Astrocyte (in vitro differentiated cells and primary cell): ENCODE measurements at places on chromosomes 16 and 17. TPM values are rescaled to one million over a fixed set of nuclear protein-coding genes. Genes with fewer than 3 reads are reported as not detected.

GRCh38 chr16:75222271-75222783 lies 3.5 kb downstream of the CTRB1 start:
- H3K27ac ChIP-seq: no peak overlapping the region
- H3K4me3 ChIP-seq: no peak overlapping the region
- DNase-seq: no peak
- H3K27me3 ChIP-seq: no peaks in the 10 kb centered on the region
- H3K4me1 ChIP-seq: no peaks in the 10 kb centered on the region

GRCh38 chr17:58184308-58184985 lies 8.1 kb upstream of the EPX start:
- peaks cover 5% of the 10 kb centered on the region for H3K27me3 ChIP-seq
- no peak overlapping the region for H3K4me3 ChIP-seq
- H3K27ac ChIP-seq: no peak overlapping the region
- H3K4me1 ChIP-seq: peaks cover 8% of the 10 kb centered on the region
- no peaks in the 10 kb centered on the region for H3K36me3 ChIP-seq

DNA sequence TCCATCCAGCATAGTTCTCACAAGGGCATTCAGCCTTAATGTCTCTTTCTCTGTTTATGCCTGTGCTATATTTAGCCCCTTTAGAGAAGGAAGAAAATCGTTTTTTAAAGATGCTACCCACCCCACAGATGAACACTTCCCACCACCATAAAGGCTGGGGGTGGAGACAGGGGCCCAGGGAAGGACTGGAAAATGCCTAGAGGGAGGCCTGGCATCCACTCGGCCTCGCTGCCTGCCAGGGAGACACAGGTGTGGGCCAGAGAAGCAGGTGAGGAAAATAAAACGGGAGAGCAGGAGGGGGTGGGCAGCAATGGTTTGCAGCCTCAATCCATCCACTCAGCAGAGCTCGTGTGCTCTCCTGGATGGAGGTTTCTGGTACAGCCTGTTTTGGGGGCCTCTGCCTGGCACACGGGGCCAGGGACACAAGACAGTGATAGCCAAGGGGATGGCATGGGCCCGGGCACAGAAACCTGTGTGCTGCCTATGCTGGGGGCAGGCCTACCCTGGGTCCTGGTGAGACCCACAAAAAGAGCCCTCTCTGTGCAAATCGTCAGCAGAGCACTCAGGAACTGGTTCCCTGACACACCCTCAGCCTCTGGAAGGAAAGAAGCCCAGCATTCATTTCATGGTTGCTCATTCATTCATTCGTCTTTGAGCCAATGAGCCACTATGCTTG lies 121.4 kb downstream of the C16orf78 start:
- H3K4me3 ChIP-seq: no peak overlapping the region
- DNase-seq: no peak
- H3K27me3 ChIP-seq: no peaks in the 10 kb centered on the region
- H3K36me3 ChIP-seq: no peaks in the 10 kb centered on the region
- H3K27ac ChIP-seq: no peak overlapping the region

DNA sequence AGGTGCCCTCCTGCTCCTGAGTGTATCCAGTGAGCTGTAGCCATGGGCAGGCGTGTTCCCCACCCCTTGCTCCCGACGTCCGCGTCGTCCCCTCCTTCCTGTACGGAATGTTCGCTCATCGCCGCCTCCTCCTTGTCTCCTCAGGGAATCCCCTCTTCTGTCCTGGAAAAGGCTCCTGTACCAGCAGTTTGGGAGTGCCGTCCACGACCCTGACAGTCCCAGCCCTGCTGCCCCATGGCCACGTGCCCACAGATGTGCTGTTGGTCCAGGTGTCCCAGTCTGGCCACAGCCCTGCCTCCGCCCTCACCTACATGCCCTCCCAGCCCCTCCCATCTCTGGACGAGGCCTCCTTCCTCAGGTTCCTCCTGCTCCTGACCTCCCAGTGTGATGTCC lies 30.2 kb downstream of the OR1D5 start:
- no peaks in the 10 kb centered on the region for H3K36me3 ChIP-seq
- H3K27me3 ChIP-seq: peaks cover 3% of the 10 kb centered on the region
- H3K27ac ChIP-seq: no peak overlapping the region
- DNase-seq: no peak

- H3K4me3 ChIP-seq: no peak overlapping the region
- H3K27ac ChIP-seq: peak overlapping the region; percentile 7
- no peaks in the 10 kb centered on the region for H3K36me3 ChIP-seq
Observed at GRCh38 chr16:51557670-51558069, 406.6 kb upstream of the SALL1 start.

GRCh38 chr17:72031219-72031884 lies 89.5 kb upstream of the SOX9 start:
- no peaks in the 10 kb centered on the region for H3K27me3 ChIP-seq
- H3K36me3 ChIP-seq: no peaks in the 10 kb centered on the region
- peaks cover 4% of the 10 kb centered on the region for H3K4me1 ChIP-seq
- DNase-seq: no peak

- peak; percentile 32 for DNase-seq
- H3K27ac ChIP-seq: no peak overlapping the region
- H3K4me1 ChIP-seq: peaks cover 19% of the 10 kb centered on the region
- peaks cover under 1% of the 10 kb centered on the region for H3K36me3 ChIP-seq
Observed at GRCh38 chr16:20849589-20850390, 43.5 kb downstream of the REXO5 start.

DNA sequence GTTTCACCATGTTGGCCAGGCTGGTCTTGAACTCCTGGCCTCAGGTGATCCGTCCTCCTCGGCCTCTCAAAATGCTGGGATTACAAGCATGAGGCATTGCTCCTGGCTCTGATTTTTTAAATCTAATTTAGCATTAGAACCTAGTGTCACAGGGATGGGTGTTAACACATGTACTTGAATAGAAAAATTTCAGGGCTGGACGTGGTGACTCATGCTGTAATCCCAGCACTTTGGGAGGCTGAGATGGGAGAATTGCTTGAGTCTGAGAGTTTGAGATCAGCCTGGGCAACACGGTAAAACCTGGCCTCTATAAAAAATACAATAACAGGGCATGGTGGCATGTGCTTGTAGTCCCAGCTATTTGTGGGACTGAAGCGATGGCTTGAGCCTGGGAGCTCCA lies 6.0 kb upstream of the RNF135 start:
- H3K27ac ChIP-seq: no peak overlapping the region
- DNase-seq: no peak
- H3K4me3 ChIP-seq: no peak overlapping the region
- H3K36me3 ChIP-seq: no peaks in the 10 kb centered on the region

DNA sequence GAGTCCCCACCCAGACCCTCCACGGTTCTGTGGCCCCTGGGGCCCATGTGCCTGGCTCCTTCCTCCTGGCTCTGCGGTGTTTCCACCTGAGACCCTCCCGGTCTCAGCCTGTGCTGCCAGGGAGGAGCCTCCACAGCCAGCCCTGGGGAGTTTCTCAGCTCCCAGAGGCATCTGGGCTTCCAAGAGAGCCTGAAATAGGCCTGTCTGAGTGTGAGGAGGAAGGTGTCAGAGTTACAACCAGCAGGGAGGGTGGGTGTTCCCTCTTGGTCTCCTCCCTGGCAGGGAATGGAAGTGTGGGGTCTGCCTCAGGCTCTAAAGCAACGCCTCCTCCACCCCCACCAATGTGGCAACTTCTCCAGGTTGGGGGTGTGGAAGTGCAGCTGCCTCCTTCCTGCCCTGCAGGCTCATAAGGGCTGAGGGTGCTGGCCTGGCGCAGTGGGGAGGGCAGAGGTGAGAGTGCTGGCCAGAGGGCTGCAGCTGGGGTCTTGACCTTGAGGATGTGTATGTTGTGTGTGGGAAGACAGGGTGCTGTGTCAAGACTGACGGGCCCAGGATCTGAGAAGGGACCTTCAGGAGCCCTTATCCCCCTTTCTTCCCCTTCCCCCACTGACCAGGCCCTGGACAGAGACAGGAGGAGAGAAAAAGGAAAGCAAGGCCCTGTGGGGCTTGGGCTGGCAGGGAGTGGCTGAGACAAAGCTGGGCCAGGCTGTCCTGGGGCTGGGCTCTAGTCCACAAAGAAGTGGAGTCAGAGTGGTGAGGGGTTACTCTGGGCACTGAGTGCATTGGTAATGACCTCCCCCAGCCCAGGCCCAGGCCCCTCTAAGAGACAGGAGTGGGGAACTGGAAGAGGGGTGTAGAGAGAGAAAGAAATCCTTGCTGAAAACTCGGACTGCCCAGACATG lies 2.4 kb downstream of the CYGB start:
- H3K27me3 ChIP-seq: peaks cover 13% of the 10 kb centered on the region
- H3K4me1 ChIP-seq: peaks cover 15% of the 10 kb centered on the region
- no peak overlapping the region for H3K27ac ChIP-seq
- no peak for DNase-seq

DNA sequence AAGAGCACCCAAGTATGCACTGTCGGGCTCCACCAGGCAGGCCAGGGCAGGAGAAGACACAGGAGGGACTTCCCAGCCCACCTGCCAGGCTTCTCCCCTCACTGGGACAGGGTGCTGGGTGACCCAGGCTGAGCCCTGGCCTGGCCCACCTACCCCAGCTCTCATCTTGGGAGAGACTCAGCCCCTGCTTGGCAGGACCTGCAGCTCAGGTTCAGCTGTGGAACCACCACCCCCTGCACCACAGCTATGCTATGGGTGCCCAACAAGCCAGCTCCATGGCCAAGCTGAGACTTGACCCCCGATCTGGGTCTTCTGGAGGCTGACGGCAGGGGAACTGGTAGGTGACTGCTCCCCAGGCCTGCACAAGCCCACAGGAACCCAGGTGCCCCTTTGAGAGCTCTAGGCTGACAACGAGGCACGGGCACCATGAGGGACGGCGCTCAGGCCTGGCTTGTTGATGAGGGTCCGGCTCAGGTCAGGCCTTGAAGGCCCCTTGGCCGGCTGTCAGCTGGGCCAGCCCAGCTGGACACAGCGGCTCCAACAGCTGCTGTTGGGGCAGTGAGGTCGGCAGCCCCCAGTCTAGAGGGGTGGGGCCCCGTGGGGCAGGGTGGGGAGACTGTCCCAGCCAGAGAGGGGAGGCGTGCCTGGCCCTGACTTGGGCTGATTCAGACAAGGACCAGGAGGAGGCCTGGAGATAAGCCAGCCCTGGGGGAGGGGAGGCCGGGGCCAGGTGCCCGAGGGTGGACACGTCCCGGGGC lies 4.6 kb downstream of the RPUSD1 start:
- peaks cover 16% of the 10 kb centered on the region for H3K4me1 ChIP-seq
- no peak overlapping the region for H3K27ac ChIP-seq
- no peak overlapping the region for H3K4me3 ChIP-seq
- no peaks in the 10 kb centered on the region for H3K27me3 ChIP-seq

- H3K27me3 ChIP-seq: no peaks in the 10 kb centered on the region
- no peaks in the 10 kb centered on the region for H3K36me3 ChIP-seq
- H3K4me3 ChIP-seq: no peak overlapping the region
- peak; percentile 79 for DNase-seq
- peaks cover 41% of the 10 kb centered on the region for H3K4me1 ChIP-seq
- H3K27ac ChIP-seq: no peak overlapping the region
Observed at GRCh38 chr17:57461082-57461481, 204.8 kb downstream of the MSI2 start.

GRCh38 chr16:59342669-59343068 lies 608.6 kb upstream of the GOT2 start:
- H3K27ac ChIP-seq: no peak overlapping the region
- no peaks in the 10 kb centered on the region for H3K36me3 ChIP-seq
- H3K4me1 ChIP-seq: no peaks in the 10 kb centered on the region

PDILT gene
- total RNA-seq: not detected in 2 replicates

BIRC5 gene
- 3.3 and 5.8 TPM in 2 replicates for total RNA-seq
